ENCODE measurements at places on chromosomes 12 and 14. TPM values are rescaled to one million over a fixed set of nuclear protein-coding genes. Genes with fewer than 3 reads are reported as not detected.

DNA sequence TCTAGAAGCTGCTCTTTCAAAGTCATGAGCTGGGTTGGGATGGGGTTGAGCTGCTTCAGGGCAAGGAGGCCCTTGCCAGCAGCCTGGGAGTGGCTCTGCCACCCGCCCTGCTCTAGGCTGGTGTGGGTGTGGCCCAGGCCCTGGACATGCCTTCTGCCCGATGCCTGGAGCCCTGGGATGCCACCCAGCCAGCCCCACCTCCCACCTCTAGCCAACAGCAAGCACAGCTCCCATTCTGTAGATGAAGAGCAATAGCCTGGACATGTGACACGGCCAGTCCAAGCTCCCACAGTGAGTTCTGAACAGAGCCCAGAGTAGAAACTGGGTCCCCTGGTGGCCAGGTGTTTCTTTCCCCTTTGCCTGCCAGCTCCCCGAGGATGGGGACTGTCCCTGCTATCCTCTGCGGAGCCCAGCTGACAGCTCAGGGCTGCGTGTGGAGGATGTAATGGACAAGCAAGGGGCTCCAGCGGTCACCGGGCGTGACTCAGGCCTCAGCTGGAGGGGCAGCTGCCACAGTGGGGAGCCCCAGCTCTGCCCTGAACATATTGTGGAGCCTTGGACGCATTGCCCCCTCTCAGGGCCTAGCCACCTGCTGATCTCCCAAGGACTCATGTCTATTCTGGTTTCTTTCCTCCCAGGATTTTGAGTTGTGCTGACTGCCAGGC, 165.2 kb downstream of the TSPAN9 start:
- H3K4me1 ChIP-seq = peaks cover 4% of the 10 kb centered on the region
- no peak overlapping the region for H3K27ac ChIP-seq
- no peak for DNase-seq
- H3K4me3 ChIP-seq = no peak overlapping the region
- H3K36me3 ChIP-seq = peaks cover 8% of the 10 kb centered on the region

- H3K4me3 ChIP-seq = no peak overlapping the region
- no peak overlapping the region for H3K27ac ChIP-seq
- H3K4me1 ChIP-seq = no peaks in the 10 kb centered on the region
- H3K36me3 ChIP-seq = peaks cover 50% of the 10 kb centered on the region
- H3K27me3 ChIP-seq = no peaks in the 10 kb centered on the region
- no peak for DNase-seq
Measured at GRCh38 chr14:52875707-52876106, 75.1 kb downstream of the FERMT2 start.

GRCh38 chr14:71491931-71492330, 440.3 kb upstream of the RGS6 start:
- peaks cover 9% of the 10 kb centered on the region for H3K36me3 ChIP-seq
- H3K27me3 ChIP-seq = no peaks in the 10 kb centered on the region
- H3K4me1 ChIP-seq = peaks cover 3% of the 10 kb centered on the region
- H3K27ac ChIP-seq = no peak overlapping the region

DNA sequence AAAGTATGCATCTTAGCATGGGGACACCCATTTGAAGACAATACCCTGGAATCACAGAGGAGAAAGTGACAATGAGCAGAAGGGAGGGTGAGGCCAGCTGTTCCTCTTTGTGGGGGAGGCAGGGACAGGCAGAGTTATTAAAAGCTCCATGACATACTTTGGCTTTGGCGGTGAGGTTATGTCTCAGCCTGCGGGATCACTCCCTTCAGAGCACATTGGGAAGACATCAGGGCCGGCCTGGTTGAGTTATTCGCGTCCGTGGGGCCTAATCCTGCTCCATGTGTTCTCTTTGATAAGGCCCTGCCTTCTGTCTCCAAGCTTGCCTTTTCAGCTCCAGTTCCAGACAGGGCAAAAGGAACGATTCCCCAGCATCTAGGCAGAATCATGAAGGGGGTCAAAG, 98.8 kb upstream of the NTF3 start:
- no peaks in the 10 kb centered on the region for H3K36me3 ChIP-seq
- no peak overlapping the region for H3K4me3 ChIP-seq
- H3K4me1 ChIP-seq = no peaks in the 10 kb centered on the region
- H3K27me3 ChIP-seq = peaks cover 1% of the 10 kb centered on the region

- no peaks in the 10 kb centered on the region for H3K36me3 ChIP-seq
- no peaks in the 10 kb centered on the region for H3K27me3 ChIP-seq
- no peak overlapping the region for H3K27ac ChIP-seq
- no peak overlapping the region for H3K4me3 ChIP-seq
- no peaks in the 10 kb centered on the region for H3K4me1 ChIP-seq
Measured at GRCh38 chr14:47040550-47040949, 389.0 kb upstream of the RPL10L start.

- H3K27ac ChIP-seq = no peak overlapping the region
- H3K4me1 ChIP-seq = no peaks in the 10 kb centered on the region
- no peak overlapping the region for H3K4me3 ChIP-seq
- no peak for DNase-seq
- no peaks in the 10 kb centered on the region for H3K36me3 ChIP-seq
Measured at GRCh38 chr12:48489012-48489411, 6.7 kb downstream of the C12orf54 start.

GRCh38 chr12:12327802-12328201, 22.2 kb downstream of the MANSC1 start:
- no peaks in the 10 kb centered on the region for H3K27me3 ChIP-seq
- no peaks in the 10 kb centered on the region for H3K36me3 ChIP-seq
- H3K4me1 ChIP-seq = peaks cover 36% of the 10 kb centered on the region
- no peak overlapping the region for H3K4me3 ChIP-seq
- DNase-seq = no peak

GRCh38 chr12:95851606-95852005, 7.1 kb upstream of the SNRPF start:
- no peaks in the 10 kb centered on the region for H3K4me1 ChIP-seq
- DNase-seq = no peak
- no peak overlapping the region for H3K4me3 ChIP-seq

DNA sequence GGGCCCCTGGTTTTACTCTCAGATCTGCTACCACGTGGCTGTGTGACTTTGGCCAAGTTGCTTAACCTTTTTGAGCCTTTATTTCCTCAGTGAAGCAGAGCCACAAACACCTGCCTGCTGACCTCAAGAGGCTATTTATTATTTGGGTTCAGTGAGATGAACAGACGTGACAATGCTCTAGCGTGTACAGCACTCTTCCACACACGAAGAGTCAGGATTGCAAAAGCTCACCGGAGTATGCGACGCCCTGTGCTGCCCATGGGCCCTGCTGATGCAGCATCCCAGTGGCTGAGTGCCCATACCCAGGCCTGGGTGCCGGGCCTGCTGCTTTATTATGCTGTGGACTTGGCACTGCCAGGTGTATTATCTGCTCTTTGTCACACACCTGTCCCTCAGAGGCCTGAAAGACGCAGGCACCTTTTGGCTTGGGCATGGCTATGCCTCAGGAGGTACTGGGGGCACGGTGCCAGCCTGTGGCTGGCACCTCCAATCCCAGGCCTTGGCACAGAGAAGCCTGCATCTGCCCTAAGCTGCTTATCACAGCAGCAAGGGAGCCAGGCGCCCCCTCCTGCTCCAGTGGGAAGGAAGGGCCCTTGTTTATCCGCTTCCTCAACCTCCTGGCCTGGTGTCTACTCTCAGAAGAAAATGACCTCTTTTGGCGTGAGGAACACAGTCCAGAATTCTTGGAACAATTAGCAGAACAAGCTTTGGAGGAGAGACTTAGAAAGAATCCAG, 22.3 kb upstream of the TC2N start:
- no peak overlapping the region for H3K4me3 ChIP-seq
- no peaks in the 10 kb centered on the region for H3K36me3 ChIP-seq

DNA sequence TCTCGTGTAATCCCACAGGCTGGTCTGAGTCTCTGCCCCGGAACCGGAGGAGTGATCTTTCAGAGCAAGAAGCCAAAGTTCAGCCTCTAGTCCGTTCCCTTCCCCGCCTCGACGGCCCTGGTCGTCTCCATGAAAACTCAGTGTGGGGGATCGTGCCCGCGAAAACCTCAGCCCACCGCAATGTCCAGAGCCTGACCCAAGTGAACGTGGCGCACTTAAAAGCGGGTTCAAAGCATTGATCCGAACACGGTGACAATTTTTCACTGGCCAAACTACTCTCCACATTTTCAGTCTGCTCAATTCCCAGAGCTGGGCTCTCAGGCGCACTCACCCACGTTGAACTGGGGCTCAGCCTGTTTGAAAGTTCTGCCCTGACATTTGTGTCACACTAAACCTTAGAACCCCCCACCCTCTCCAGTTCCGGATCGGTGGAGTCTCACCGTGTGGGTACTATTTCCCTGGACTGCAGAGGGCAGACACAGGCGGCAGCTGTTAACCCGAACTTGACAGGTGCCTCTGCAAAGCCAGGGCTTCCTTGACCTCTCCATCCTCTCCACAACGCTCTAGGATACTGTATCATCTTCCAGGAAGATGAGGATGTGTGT, 886 bp upstream of the PRICKLE1 start:
- DNase-seq = no peak
- no peaks in the 10 kb centered on the region for H3K27me3 ChIP-seq
- H3K4me1 ChIP-seq = peaks cover 36% of the 10 kb centered on the region
- H3K4me3 ChIP-seq = peak overlapping the region; percentile 81

The TMEM117 gene
- total RNA-seq = 35.3 TPM

The LRRK2 gene
- total RNA-seq = 1.7 TPM

The TAS2R7 gene
- 0.40 TPM for total RNA-seq

The DNAH10 gene
- 2.0 TPM for total RNA-seq
